ENCODE measurements at places on chromosomes 6 and 20. TPM values are rescaled to one million over a fixed set of nuclear protein-coding genes. Genes with fewer than 3 reads are reported as not detected.

Gene SIGLEC1
- total RNA-seq, result not detected

Gene C6orf52
- 2.6 TPM for total RNA-seq

Gene GSTA2
- total RNA-seq, result not detected

Gene PLAGL2
- total RNA-seq, result 12.0 TPM

Gene ERVFRD-1
- not detected for total RNA-seq

Gene BANF2
- total RNA-seq, result not detected

Gene CPNE1
- total RNA-seq, result 230 TPM

Gene WFDC12
- not detected for total RNA-seq

Measured in A549 treated with ZK216348 at 1 μM for 4 hours (cell line).